ENCODE measurements at places on chromosomes 3 and 15. TPM values are rescaled to one million over a fixed set of nuclear protein-coding genes. Genes with fewer than 3 reads are reported as not detected.

The HYPK gene
- polyA plus RNA-seq, result 13.7 TPM

The PAQR9 gene
- polyA plus RNA-seq, result not detected

The KCNAB1 gene
- polyA plus RNA-seq, result 0.19 TPM

The ABI3BP gene
- polyA plus RNA-seq, result 0.08 TPM

The SLC22A14 gene
- not detected for polyA plus RNA-seq

The ASB14 gene
- 2.1 TPM for polyA plus RNA-seq

The SNTN gene
- not detected for polyA plus RNA-seq

The TMCO5A gene
- not detected for polyA plus RNA-seq

The ITIH1 gene
- polyA plus RNA-seq, result 1.7 TPM

The LRRC49 gene
- not detected for polyA plus RNA-seq

The C3orf20 gene
- not detected for polyA plus RNA-seq

The KNG1 gene
- not detected for polyA plus RNA-seq

The GOLGA6L6 gene
- polyA plus RNA-seq, result not detected

The B3GALNT1 gene
- 0.31 TPM for polyA plus RNA-seq

The BFSP2 gene
- polyA plus RNA-seq, result not detected

The EXOSC7 gene
- 28.4 TPM for polyA plus RNA-seq

The MTMR10 gene
- 43.0 TPM for polyA plus RNA-seq

The ELL3 gene
- polyA plus RNA-seq, result 42.3 TPM

The NTRK3 gene
- polyA plus RNA-seq, result not detected

The SI gene
- not detected for polyA plus RNA-seq

The PLA2G4E gene
- polyA plus RNA-seq, result not detected

The ANKDD1A gene
- polyA plus RNA-seq, result not detected

The STT3B gene
- 80.3 TPM for polyA plus RNA-seq

The WDR93 gene
- polyA plus RNA-seq, result not detected

The UACA gene
- 7.9 TPM for polyA plus RNA-seq

The CAV3 gene
- polyA plus RNA-seq, result not detected

The MCTP2 gene
- 12.7 TPM for polyA plus RNA-seq

The LMOD3 gene
- polyA plus RNA-seq, result 0.05 TPM

The RPL29 gene
- 1,582 TPM for polyA plus RNA-seq

The SLC38A3 gene
- polyA plus RNA-seq, result not detected

The CHAC1 gene
- not detected for polyA plus RNA-seq

The IL17RB gene
- polyA plus RNA-seq, result 0.28 TPM

The SLC7A14 gene
- not detected for polyA plus RNA-seq

The PARP15 gene
- polyA plus RNA-seq, result 24.4 TPM

The P2RY13 gene
- 0.17 TPM for polyA plus RNA-seq

The TTC21A gene
- polyA plus RNA-seq, result 8.5 TPM

The GOLGA8O gene
- polyA plus RNA-seq, result not detected

The PBRM1 gene
- polyA plus RNA-seq, result 100 TPM

The RBP2 gene
- polyA plus RNA-seq, result not detected

The ANKRD34C gene
- polyA plus RNA-seq, result not detected

The MAGI1 gene
- polyA plus RNA-seq, result not detected

The PLCH1 gene
- not detected for polyA plus RNA-seq

The PLXNA1 gene
- 0.76 TPM for polyA plus RNA-seq

All from naive B cell (primary cell).